ENCODE measurements at places on chromosomes 6 and 20. TPM values are rescaled to one million over a fixed set of nuclear protein-coding genes. Genes with fewer than 3 reads are reported as not detected.

DNA sequence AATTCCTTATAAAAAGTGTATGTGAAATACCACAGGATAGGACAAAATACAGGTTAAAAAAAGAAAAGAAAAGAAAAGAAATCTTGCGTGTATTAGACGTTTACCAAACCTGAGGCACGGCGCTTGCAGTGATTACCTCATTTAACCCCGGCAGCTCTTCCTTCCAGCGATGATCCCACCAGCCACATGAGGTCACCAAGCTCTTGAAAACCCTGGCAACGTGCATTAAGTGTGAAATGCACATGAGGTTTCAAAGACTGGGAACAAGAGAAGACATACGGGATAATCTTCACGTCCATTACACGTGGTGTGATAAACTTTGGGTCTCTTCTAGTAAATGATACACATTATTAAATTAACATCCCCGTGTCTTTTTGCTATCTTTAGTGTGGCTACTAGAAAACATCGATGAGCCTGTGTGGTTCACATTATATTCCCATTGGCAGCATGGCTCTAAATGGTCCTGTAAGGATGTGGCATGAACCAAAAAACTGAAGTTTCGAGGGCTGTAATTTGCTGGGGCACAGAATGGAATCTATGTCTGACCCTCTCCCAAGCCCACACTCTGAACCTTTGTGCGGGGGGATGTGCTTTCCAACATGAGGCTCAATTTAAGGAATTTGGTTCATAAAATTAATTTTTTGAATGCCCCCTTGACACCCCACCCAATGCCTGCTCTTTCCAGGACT is 59.2 kb upstream of the THBS2 start:
- DNase-seq = no peak

GRCh38 chr6:32070814-32071543 is 32.8 kb downstream of the CYP21A2 start:
- peak; percentile 60 for DNase-seq

GRCh38 chr20:51258582-51259165 is 235.8 kb upstream of the KCNG1 start:
- DNase-seq = no peak

DNA sequence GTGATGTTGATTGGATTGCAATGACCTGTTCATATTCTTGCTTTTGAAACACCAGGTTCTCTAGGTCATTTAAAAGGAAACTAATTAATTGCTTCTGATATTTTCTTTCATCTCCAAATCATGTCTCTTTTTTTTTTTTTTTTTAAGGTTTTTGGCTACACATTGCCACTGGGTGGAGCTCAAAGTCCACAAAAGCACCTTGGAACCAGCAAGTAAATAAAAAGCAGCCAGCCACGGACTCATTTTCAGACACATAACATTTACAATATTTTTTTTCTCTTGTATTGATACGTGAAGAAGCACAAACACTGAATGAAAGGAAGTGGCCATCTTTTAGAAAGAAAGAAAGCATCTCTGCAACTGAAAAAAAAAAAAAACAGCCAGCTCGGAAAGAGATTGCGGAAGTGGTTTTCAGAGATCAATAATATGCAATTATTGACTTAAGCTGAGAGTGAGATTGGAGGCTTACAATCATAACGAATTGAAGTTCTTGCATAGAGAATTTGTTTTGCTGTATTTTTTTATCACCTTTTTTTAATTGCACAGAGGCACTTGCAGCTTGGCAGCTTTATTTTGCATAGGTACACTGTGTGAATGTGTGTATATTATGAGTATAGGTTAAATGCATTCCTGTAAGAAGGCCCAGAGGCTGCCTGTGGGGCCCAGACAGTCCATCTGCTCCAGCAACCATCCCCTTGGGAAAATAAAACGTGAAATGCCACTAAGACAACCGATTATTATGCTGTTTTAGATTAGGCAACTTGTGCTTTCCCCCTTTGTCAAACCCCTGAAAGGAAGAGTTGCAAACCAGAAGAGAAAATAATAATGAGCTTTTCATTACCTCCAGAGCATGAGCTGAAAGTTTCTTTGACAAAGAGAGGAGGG is 28.2 kb downstream of the CGA start:
- DNase-seq = peak; percentile 40

GRCh38 chr20:4490045-4490444 is 231.7 kb upstream of the PRND start:
- DNase-seq = no peak

- peak; percentile 63 for DNase-seq
Measured at GRCh38 chr20:45341939-45342854, 6.0 kb downstream of the SDC4 start.

- DNase-seq = no peak
Measured at GRCh38 chr20:9403448-9403847, 110.9 kb upstream of the LAMP5 start.

PXDC1 gene
- 17.5 TPM for total RNA-seq

DNA sequence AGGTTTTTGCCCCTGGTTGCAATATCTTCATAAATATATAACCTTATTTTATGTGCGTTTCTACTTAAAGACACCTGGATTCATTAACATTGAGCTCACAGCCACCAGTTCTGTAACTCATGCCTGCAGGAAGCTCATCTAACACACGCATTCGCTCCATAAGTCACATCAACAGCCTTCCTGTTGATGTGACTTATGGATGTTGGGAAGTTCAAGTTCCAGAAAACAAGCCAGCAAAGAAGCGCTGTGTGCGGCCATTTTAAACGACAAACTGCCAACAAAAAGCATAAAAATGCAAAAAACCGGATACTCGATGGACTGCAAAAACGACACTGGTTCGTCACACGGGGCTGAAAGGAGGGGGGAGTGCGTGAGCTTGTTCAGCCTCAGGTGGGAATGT is 77.9 kb upstream of the NFATC2 start:
- no peak for DNase-seq

JPH2 gene
- total RNA-seq = 117 TPM

DLL1 gene
- total RNA-seq = 6.4 TPM

DNA sequence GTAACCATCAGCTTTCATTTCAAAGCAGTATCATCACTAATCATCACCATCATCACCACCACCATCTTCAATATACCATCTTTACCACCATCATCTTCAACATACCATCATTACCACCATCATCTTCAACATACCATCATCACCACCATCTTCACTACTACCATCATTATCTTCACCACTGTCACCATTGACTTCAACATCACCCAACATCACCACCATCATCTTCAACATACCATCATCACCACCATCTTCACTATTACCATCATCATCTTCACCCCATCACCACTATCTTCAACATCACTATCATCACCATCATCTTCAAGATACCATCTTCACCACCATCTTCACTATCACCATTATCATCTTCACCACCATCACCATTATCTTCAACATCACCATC is 40.5 kb upstream of the FRMD1 start:
- DNase-seq = no peak

GRCh38 chr6:25237579-25237978 is 41.6 kb upstream of the CARMIL1 start:
- no peak for DNase-seq

GRCh38 chr6:56550301-56550700 is 92.4 kb downstream of the DST start:
- DNase-seq = no peak

- DNase-seq = no peak
Measured at GRCh38 chr20:51275826-51276225, 252.9 kb upstream of the KCNG1 start.

CPNE5 gene
- 19.0 TPM for total RNA-seq

- no peak for DNase-seq
Measured at GRCh38 chr6:35088281-35089215, 52.6 kb downstream of the TCP11 start.

- DNase-seq = no peak
Measured at GRCh38 chr20:49581482-49581881, 13.5 kb upstream of the PTGIS start.

- no peak for DNase-seq
Measured at GRCh38 chr20:20680991-20681508, 31.4 kb downstream of the RALGAPA2 start.

DNA sequence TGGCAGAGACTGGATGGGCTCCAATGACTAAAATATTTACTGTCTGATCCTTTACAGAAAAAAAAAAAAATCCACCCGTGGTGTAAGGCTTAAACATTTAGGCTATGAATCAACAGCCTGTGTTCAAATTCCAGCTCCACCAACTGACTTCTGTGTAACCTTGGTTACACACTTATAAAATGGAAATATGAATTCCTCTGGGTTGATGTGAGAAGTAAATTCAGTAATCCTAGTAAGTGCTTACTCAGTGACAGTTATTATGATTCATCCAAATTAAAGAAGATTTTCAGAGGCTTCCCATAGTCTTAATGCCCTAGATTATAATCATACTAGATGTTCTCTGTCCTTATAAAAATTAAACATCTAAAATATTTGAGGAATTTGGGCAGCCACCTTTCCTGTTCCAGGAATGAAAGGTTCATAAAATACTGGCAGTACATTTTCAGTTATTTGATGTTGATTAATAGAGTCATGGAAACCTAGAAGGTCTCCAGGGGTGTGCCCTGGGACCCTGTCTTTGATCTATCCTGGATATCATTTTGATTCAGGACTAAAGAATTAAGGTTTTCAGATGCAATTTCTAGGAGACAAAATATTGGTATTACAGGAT is 180.3 kb upstream of the ZNF217 start:
- DNase-seq = no peak

Data from heart right ventricle (tissue), 16 donors.